ENCODE measurements at places on chromosomes 7 and 10.

GRCh38 chr10:4022473-4022872 is 237.5 kb upstream of the KLF6 start:
- DNase-seq: no peak

GRCh38 chr7:123719197-123719721 is 29.5 kb downstream of the WASL start:
- no peak for DNase-seq

- DNase-seq: no peak
Observed at GRCh38 chr10:98414578-98414931, 427 bp downstream of the PYROXD2 start.

DNA sequence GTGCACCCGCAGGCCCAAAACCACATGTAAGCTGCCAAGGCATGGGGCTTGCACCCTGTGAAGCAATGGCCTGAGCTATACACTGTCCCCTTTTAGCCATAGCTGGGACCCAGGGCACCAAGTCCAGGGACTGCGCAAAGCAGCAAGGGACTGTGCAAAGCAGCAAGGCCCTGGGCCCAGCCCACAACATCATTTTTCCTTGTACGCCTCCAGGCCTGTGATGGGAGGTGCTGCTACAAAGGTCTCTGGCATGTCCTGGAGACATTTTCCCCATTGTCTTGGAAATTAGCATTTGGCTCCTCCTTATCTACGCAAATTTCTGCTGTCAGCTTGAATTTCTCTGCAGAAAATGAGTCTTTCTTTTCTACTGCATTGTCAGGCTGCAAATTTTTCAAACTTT is 24.8 kb downstream of the ARHGAP19 start:
- no peak for DNase-seq

- no peak for DNase-seq
Observed at GRCh38 chr10:2556883-2557282, 510.5 kb upstream of the PFKP start.

GRCh38 chr10:60525716-60526585 is 136.3 kb upstream of the ANK3 start:
- no peak for DNase-seq

GRCh38 chr10:60808036-60808435 is 29.8 kb downstream of the CDK1 start:
- DNase-seq: no peak

DNA sequence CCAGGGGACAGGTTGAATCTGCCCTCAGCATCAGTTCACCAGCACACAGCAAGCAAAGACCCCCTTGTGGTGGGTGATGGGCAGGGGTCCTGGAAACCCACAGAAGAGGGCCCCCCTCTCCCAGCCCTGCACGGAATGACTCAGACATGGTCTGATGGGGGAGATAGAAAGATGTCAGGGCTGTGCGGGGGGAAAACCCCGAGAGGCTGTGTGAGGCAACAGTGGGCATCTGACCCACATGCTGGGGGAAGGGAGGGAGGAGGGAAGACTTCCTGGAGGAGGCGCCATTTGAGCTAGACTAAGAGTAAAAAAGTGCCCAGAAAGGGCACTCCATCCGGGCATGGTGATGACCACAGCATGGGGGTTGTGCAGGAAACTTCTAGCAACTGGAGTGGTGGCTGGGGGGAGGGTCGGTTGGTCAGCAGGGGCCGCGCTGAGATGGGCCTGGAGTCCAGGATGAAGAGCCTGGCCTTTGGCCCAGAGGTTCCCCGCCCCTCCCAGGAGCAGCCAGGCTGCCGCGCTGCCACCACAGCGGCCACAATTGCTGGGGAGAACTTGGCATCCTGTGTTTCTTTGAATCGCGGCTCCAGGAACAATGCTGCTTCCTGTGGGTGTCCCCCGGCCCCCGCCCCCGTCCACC is 2.5 kb downstream of the LFNG start:
- DNase-seq: no peak

DNA sequence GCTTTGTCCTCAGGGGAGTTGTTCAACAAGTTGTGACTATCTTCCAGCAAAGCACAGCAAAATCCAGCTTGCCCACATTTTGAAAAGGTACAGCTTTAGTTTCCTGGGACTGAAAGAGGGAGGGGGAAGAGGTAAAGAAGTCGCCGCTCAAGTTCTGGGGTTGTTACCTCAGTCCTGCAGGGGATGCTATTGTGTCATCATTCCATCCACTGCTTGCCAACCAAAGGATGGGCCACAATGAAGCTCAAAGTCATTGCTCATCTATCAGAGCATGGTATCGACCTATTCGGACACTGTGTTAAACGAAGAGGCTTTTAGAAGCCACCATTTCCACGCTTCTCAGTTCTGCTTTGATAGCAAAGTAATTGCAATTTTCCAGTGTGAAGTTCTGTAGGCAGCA is 34.3 kb downstream of the NPY start:
- DNase-seq: peak; percentile 29

- DNase-seq: no peak
Observed at GRCh38 chr7:4769761-4770160, 5.7 kb upstream of the AP5Z1 start.

- DNase-seq: no peak
Observed at GRCh38 chr10:124616040-124616835, 127.9 kb downstream of the FAM53B start.

GRCh38 chr7:116162992-116163391 is 47.3 kb upstream of the TES start:
- no peak for DNase-seq

DNA sequence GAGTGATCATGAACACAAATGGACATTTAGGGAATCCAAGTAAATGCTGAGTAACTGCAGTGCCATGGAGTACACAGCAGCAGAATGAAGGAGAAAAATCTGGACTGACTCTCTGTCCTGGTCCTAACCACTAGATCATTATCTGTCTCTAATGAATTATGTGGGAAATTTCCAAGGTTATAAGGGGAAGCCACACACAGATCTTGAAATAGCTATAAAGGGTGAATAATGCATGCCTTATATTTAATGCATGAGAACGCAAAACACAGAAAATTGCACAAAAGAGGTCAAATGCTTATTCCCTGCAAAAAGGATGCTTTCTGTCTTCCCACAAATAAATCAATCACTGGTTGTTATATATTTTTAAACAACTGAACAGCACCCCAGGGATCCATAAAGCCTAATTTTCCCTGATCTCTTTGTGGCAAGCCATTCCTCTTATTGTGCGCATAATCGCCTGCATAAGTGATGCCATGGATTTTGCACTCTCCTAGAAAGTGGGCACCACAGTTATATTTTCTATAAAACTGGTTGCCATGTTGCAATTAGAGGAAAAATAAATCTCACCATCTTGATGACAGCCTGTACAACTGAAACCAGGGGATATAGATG is 201.8 kb downstream of the XPNPEP1 start:
- no peak for DNase-seq

GRCh38 chr10:50788951-50789945 is 49.5 kb downstream of the ASAH2B start:
- no peak for DNase-seq

DNA sequence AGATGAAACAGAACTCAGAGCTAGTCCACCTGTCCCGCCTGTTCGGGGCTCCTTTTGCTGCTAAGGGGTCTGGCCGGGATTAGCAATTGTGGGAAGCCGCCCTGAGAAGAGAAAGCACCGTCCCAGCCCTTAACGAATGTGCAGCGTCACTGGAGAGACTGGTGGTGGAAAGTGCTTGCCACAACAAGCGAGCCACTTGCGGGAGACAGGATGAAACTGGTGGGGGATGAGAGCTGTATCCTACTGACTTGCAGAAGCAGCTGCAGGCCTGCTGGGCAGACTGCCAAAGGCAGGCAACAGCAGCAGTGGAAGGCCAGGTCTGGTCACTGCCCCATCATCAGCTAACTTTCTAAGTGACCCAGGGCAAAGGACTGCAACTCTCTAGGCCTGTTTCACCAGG is 95.4 kb downstream of the FAM53B start:
- DNase-seq: peak; percentile 19

GRCh38 chr7:48637382-48637781 is 287.0 kb upstream of the CDC14C start:
- no peak for DNase-seq

DNA sequence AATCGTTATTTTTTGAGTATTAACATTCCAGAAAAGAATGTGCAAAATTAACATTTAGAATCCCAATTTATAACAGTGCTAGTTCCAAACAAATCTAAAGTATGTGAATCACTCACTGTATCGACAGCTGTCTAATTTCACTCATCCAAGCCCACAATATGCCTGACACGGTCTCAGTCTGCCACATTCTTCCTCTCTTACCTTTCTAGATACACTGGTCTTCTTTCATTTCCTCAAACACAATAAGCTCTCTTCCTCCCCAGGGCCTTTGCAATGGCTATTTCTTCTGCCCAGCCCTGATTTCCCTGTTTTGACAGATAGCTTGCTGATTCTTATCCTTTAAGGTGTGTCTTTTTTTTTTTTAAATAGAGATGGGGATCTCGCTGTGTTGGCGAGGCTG is 48.8 kb downstream of the UBE2H start:
- DNase-seq: no peak

DNA sequence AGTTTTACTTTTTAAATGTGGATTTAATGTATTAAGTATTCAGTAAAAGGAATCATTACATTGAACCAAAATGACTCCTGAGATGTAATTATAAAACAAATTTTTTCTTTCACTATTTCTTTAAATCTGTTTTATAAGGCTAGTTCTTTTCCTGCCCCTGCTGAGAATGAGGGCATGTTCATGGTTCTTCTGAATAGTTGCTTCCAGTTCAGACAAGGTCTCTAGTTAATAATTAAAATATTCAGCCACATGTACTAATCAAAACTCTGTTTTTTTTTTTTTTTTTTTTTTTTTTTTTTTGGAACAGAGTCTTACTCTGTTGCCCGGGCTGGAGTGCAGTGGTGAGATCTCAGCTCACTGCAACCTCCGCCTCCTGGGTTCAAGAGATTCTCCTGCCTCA is 321.2 kb downstream of the DNAJB9 start:
- DNase-seq: no peak

GRCh38 chr7:135936497-135937217 is 40.5 kb downstream of the MTPN start:
- DNase-seq: no peak

DNA sequence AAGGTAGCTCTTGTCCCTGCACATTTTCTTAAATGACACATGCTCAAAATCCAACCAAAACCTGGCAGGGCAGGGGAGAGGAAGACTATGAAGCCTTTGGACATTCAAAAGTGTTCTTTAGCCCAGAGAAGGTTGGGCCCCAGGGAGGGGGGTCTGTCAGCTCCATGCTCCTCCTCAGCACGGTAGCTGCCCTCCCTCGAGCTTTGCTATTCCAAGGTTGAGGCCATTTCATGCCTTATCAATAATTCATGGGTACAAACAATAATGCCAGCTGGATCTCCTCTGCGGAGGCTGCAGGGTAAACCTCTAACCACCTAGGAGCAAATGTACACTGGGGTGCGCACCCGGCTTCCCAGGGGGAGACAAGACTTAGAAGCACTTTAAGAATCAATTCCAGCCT is 61.5 kb downstream of the SLIT1 start:
- DNase-seq: no peak

DNA sequence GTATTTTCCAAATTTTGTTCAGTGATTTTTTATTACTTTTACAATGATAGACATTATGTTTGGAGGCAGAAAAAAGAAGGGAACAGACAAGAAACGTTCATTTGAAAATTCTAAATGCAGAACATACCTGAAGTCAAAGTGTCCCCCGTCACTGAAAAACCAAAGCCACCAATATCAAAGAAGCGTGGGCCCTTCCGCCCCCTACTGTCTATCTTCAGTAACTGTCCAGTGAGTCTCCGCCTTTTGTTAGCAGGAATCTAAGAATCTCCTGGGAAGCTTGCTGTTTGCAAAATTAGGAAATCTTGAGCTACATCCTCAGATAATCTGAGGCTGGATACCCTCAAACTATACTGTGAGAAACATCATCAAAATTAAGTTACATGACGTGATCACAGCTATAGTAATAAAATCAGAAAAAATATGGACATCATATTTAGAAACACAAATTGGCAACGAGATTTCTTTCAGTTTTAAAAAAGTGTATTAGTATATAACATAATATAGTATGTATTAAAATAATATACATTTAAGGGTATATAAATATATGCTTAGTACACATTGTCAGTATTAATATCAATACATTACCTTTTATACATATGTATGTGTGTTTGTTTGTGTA is 169.3 kb upstream of the AKR1E2 start:
- peak; percentile 6 for DNase-seq

GRCh38 chr10:14727465-14727864 is 47.2 kb downstream of the FAM107B start:
- no peak for DNase-seq

DNA sequence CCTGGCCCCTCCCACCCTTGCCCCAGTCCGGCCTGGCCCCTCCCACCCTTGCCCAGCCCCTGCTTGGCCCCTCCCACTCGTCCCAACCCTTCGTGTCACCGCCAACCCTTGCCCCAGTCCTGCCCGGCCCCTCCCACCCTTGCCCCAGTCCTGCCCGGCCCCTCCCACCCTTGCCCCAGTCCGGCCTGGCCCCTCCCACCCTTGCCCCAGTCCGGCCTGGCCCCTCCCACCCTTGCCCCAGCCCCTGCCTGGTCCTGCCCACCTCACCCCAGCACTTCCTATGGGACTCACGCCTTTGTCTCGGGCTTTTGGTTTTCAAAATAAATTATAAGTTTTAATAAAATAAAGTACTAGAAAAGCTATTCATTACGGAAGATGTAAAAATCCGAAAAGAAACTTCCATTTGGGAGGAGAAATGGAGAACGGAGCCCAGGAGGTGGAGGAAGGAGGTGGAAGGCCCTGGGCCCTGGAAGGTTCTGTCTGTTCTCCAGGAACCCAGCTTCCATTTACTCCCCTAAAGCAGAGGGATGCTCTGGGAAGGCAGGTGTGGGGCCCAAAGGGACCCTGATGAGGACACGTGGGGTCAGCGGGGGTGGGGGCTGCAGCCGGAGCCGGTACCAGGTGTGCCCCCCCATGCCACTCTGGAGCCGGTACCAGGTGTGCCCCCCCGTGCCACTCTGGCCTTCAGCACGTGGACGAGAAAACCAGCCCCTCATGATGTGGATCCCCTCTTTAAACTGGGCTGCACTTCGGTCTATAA is 52.2 kb downstream of the PWWP2B start:
- no peak for DNase-seq

- DNase-seq: peak; percentile 16
Observed at GRCh38 chr7:108201766-108202165, 71.6 kb upstream of the LAMB4 start.

Data from DMS 273 treated with DMSO at 0.1 percent for 48 hours (cell line).